ENCODE measurements at places on chromosomes 4 and X.
A peak's percentile ranks its signal among the peaks of the same experiment; 100 is the strongest.

- peak; percentile 1 for DNase-seq
Measured at GRCh38 chr4:157204634-157205244, 15.8 kb upstream of the GRIA2 start.

GRCh38 chr4:150082241-150082640, 4.0 kb downstream of the DCLK2 start:
- DNase-seq, result no peak

DNA sequence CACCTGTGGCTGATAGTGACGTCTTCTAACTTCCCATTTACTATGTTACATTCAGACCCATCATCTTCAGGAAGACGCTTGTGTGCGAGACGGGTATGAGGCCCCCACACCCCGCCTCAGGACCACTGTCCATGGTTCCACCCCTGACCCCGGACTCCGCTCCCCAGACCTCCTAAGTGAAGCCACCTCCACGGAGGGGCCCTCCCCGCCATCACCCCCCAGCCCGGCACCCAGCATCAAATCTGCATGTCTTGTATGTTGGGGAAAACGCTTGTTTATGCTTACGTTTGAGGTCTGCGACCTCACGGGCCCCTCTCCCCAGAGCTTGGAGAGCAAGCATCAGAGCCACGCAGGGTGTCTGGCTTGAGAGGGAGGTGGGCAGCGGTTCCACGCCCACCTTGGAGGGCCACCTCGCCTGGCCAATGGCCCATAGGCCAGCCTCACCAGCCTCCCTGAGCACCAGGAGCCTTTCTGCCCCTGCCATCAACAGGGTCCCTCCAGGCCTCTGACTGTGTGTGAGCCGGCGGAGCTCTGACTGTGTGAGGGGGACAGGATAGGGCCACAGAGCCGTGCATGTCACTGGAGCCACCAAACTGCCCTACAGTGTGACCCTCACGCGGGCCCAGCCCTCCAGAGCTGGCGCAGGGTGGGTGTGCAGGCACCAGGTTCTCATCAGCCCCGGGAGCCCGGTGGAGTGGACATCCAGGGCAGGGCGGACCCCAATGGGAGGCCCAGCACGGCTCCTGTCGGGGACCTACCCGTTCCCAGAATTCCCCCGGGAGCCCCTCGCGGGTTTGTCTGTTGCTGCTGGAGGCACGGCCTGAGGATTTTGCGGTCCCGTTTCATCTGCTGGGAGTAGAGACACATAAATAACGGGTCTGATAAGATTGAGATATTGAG, 88.4 kb upstream of the NKX1-1 start:
- no peak for DNase-seq

GRCh38 chr4:157050561-157050960, 25.4 kb upstream of the GLRB start:
- DNase-seq, result no peak

- DNase-seq, result no peak
Measured at GRCh38 chr4:25401066-25401465, 24.0 kb downstream of the ANAPC4 start.

- no peak for DNase-seq
Measured at GRCh38 chrX:130915302-130915701, 12.3 kb upstream of the ENOX2 start.

- no peak for DNase-seq
Measured at GRCh38 chr4:137425281-137425680, 107.0 kb downstream of the PCDH18 start.

- no peak for DNase-seq
Measured at GRCh38 chrX:112901869-112902725, 61.5 kb upstream of the AMOT start.

GRCh38 chrX:4588893-4589292, 875.4 kb upstream of the PRKX start:
- DNase-seq, result no peak

DNA sequence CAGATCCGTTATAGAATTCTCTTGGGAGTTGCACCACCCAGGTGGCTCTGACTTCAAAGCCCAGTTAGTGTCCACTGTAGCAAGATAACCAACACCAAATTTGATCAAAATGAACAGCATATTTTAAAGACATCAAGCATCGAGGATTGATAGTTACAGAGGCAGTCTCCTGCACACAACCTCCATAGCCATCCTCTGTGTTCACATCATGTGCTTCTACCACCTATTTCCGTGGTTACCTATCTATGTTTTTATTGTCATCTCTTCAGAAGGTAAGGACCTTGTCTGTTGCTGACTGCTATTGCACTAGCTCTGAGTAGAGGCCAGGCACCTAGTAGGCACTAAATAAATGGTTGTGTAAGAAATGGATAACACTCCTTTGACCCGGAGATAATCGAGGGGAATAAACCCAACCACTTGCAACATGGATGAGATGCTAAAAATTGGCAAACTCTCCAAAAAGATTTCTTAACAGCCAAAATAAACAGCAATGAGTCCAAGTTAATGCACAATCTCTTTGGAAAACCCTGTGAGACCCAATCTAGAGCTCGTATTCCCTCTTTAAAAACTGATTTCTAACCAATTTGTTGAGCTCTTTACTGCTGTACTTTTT, 14.7 kb upstream of the C1QTNF7 start:
- no peak for DNase-seq

- no peak for DNase-seq
Measured at GRCh38 chr4:42713391-42713790, 56.5 kb upstream of the ATP8A1 start.

- DNase-seq, result no peak
Measured at GRCh38 chr4:7912826-7913225, 26.8 kb downstream of the AFAP1 start.

- no peak for DNase-seq
Measured at GRCh38 chr4:25012655-25013054, 18.1 kb downstream of the LGI2 start.

DNA sequence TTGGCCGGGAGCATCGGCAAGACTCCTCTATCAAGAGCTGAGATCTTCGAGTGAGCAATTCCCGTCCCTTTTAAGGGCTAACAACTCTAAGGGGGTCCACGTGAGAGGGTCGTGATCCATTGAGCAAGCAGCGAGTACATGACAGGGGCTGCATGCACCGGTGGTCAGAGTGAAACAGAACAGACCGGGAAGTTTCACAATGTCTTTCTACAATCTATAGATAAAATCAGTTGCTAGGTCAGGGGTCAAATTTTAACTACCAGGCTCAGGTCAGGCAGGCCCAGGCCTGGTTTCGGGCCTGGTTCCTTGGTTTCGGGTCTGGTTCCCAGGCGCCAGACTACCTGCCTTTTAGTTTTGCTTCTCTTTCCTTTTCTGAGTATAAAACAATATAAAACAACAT, 160.1 kb downstream of the PTCHD1 start:
- no peak for DNase-seq

- DNase-seq, result no peak
Measured at GRCh38 chr4:148007314-148007760, 275.4 kb downstream of the ARHGAP10 start.

GRCh38 chr4:20251796-20252655, at the start of gene SLIT2:
Gene SLIT2 (plus strand): TSS chr4:20251905. CDS start chr4:20253816, 1,911 bp downstream.
- DNase-seq, result no peak

DNA sequence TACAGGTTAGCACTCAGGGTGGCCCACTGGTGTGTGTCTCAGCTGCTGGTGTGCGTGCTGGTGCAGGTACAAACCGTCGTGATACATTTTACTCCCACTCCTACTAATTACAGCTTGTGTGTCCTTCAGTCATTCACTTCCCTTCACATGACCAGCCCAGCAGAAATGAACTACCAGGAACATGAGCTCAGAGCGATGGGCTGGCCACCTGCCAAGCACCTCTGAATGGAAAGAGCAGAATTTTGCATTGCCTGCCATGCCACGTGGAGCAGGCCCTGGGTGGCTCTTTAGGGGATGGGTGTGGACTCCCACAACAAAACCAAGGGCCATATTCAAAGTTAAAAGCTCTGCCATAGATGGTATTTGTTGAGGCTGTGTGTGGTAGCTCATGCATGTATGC, 58.9 kb upstream of the PGM2 start:
- DNase-seq, result no peak

DNA sequence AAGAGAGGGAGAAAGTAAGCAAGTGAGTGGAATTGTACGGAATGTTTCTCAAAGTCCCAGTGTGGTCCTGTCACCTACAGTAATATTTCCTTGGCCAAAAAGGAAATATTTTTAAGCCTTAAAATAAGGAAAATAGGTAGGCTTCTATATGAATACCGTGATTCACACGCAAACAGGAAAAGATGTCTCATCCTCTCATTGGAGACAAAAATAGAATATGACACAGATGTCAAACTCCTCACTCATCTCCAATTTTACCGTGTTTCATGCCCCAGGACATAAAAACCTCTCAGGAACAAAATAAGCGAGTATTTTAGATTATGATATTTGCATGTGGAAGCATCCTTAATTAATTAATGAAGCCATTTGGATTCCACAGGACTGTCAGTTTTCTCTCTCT, 1269.5 kb downstream of the RAPGEF2 start:
- no peak for DNase-seq

DNA sequence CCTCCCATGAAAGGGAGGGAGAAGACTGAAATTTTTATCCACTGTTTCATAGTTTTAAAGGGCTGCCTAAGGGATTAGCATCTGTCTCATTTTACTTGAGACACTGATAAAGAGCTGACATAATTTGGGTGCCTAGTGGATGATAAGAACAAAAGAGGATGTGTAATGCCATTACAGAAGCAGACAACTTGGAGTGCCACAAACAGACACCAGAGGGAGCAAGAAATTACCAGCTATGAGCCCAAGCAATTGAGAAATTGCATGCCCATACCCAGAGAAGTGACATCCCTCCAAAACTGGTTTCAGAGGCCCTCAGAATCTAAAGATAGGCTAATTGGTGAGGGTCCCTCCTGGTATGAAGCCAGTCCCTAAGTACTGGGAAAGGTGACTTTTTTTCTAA, 38.5 kb upstream of the POU3F4 start:
- peak; percentile 0 for DNase-seq

GRCh38 chr4:152697284-152698088, 17.7 kb upstream of the TMEM154 start:
- DNase-seq, result no peak

DNA sequence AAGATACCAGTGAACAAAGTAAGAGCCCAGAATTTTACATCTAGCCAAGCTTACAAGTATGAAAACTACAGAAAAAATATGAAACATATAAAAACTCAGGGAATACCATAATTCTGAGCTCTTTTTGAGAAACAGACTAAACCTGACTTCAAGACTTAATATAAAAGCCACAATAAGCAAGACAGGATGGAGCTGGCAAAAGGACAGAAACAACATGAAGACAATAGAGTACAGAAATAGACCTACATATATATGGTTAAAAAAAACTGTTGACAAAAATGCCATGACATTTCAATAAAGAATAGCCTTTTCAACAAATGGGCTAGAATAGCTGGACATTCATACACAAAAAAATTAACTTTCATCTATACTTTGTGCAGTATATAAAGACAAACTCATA, 49.4 kb downstream of the UBA6 start:
- DNase-seq, result no peak

- DNase-seq, result no peak
Measured at GRCh38 chr4:25486171-25486570, 109.1 kb downstream of the ANAPC4 start.

- DNase-seq, result no peak
Measured at GRCh38 chr4:2141762-2142451, 82.8 kb downstream of the NAT8L start.

- no peak for DNase-seq
Measured at GRCh38 chrX:128975745-128976144, 547.5 kb downstream of the SMARCA1 start.

GRCh38 chrX:3713937-3714434, 537 bp upstream of the PRKX start:
- DNase-seq, result no peak

DNA sequence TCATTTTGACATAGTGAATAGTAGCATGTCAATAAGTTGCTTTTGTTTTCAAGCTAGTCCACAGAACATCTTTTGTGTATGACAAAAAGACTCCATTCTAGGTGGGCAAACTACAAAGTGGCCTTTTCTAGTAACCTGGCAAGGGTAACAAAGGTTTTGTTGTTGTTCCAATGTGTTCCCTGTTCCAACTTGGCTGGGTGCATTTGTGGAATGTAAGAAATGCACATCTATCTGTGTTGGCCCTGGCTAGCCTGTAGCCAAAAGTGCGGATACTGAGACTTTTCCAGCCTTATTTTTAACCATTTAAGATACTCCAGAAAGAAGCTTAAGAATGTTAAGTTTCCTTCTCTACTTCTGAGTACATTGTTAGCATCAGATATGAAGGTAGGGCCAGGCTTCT, 118.7 kb upstream of the CHRDL1 start:
- no peak for DNase-seq

DNA sequence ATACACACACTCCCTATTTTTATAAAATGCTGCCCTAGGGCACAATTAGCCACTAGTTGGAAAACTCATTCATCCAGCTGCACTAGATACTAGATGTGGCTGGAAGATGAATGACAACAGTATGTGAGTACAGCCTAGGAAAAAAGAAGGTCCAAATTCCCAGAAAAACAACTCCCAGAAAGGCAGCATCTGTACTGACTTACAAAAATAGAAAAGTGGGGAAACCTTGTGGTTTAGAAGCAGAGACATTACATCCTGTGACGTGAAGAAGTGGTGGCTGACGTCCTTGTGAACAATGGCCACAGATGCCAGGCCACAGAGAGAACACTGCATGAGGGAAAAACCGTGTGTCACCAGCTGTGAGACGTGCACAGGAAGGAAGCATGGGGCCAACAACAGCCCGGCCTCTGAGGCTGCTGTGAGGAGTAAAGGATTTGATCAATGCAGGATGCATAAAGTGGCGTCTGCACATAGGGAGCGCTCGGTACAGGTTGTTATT, 81.2 kb downstream of the SPRY1 start:
- DNase-seq, result peak; percentile 28

DNA sequence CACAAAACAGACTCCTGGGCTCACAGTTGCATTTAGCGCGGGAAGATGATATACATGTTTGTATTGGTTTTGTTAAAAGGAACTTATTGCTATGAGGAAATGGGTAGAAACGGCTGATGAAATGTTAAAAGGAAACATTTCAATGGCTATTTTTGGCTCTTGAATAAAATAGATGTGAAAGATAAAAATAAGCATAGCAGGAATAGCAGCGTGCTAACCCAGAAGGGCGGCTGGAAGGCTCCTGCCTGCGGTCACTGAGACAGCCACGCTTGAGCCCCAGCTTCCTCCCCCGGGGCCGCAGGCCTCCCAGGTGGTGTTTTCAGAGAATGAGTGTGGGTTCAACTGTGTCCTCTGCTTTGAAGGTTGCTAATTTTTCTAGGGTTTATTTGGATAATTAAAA, 35.0 kb upstream of the CLCN4 start:
- no peak for DNase-seq

DNA sequence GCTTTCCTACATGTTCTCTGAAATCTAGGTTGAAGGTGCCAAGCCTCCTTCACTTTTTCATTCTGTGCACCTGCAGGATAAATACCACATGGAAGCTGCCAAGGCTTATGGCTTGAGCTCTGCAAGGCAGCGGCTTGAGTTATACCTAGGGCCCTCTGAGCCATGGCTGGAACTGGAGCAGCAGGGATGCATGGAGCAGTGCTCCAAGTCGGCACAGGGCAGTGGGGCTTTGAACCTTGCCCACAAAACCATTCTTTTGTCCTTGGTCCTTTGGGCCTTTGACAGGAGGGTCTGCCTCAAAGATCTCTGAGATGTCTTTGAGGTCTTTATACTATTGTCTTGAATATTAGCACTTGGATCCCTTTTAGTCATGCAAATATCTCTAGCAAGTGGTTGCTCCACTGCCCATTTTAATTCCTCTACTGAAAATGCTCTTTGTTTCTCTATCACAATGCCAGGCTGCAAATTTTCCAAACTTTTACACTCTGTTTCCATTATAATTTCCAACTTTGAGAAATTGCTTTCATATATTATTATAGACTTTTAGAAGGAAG, 536.2 kb upstream of the KLHL4 start:
- no peak for DNase-seq

Measured in CD4-positive, alpha-beta T cell treated with Interleukin-21 for 1 hour (primary cell).